ENCODE measurements at places on chromosomes 6 and 20.

DNA sequence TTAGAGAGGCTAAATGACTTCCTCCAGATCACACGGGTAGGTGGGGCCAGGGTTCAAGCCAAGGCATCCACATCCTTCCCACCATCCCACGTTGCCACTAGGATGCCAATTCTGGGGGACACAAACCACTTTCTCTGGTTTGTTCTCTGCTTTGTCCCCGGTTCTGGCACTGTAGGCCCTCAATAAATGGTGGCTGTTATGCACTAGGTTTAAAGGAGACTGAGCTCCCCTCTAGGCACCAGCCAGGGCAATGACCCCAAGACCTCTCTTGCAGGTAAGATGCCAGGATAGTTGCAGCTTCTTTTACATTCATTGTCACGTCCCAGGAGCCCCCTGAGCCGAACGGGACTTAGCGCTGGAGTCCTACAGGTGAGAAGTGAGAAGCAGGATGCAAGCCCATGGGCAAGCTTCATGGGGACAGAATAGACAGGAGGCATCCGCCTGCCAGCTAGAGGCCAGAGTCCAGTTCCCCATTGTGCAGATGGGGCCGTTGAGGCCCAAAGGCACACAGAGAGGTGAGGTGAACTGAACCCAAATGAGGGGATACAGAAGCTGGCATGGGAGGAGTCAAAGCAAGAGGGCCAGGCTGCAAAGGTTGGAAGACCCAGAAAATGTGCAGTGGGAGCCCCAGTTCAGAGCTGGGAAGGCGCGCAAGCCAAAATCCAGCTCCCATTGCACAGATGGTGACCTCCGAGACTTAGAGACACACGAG is 677 bp downstream of the PXMP4 start:
- DNase-seq: no peak

DNA sequence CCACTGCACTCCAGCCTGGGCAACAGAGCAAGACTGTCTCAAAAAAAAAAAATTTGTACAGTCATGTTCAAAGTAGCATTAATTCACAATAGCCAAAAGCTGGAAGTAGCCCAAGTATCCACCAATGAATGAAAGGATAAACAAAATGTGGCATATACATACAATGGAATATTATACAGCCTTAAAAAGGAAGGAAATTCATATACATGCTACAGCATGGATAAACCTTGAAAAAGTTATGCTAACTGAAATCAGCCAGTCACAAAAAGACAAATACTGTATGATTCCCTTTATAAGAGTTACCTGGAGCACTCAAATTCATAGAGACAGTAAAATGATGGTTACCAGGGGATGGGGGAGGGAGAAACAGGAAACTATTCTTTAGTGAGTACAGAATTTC is 15.7 kb downstream of the EEF1A1 start:
- DNase-seq: no peak

DNA sequence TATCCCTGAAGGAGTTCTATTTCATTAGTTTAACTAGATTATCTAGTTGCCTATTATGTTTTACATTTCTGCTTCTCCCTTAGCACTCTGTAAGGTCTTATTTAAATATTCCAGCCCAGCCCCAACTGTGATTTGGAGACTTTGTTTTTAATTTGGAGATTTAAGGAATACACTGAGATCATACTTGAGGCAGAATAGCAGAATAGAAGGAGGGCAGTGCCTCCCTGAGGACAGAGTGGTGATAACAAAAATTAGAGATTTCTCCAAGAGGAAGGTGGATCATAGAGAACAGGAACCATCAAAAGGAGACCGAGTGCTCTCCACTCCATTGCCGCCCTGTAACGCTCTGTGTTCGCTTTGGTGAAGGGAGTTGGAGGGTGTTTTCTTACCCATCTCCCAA is 14.8 kb upstream of the CD164 start:
- no peak for DNase-seq

DNA sequence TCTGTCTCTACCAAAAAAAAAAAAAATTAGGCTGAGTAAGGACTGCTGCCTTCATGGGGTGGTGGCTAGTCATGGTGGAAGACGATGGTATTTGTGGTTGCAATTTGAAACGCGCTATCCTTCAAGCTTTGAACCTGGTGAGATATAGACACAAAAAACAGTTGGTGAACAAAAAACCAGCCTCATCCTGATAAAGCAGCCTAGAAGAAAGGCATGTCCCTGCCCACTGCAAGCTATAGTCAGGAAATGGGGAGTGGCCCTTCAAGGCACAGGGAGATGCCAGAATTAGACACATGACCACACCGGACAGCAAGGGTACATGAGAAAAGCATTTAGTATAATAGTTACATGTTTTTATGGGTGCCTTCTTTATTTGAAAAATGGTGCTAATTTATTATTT is 193.6 kb downstream of the NFATC2 start:
- no peak for DNase-seq

- DNase-seq: no peak
Measured at GRCh38 chr6:170076466-170077165, 214.3 kb downstream of the DLL1 start.

- no peak for DNase-seq
Measured at GRCh38 chr6:3393836-3394202, 63.0 kb downstream of the SLC22A23 start.

DNA sequence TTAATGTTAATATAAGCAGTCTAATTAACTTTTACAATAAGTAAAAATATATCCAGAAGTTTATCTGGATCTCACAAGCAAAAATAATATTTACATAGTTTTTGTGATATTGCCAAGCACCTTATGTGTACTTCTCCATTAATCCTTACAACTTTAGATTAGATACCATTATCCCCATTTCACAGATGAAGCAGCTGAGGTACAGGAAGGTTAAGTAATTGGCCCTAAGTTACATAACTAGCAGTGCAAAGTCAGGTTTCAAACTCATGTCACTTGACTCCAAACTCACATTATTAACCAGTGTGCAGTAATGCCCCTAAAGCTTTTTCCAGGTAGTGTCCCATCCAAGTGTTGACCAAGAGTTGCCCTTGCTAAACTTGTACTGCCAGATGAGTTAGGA is 248.6 kb upstream of the STXBP5 start:
- no peak for DNase-seq

DNA sequence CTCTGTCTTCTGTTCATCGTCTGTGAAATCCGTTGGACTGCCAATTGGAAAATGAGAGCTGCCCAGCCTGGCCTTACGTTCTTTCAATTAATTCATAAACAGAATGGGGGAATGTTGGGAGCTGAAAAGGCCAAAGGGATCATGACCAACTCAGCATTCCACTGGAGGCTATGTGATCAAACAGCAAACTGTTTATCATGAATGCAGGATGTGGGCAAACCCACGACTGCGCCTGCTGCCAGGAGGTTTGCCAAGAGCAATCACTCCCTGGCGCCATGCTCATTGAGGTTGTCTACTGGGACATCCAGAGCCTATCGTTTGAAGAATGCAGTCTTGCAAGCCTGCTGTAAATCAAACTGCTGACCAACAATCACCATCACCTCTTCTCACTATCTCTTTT is 9.3 kb upstream of the FKBP1A start:
- no peak for DNase-seq

DNA sequence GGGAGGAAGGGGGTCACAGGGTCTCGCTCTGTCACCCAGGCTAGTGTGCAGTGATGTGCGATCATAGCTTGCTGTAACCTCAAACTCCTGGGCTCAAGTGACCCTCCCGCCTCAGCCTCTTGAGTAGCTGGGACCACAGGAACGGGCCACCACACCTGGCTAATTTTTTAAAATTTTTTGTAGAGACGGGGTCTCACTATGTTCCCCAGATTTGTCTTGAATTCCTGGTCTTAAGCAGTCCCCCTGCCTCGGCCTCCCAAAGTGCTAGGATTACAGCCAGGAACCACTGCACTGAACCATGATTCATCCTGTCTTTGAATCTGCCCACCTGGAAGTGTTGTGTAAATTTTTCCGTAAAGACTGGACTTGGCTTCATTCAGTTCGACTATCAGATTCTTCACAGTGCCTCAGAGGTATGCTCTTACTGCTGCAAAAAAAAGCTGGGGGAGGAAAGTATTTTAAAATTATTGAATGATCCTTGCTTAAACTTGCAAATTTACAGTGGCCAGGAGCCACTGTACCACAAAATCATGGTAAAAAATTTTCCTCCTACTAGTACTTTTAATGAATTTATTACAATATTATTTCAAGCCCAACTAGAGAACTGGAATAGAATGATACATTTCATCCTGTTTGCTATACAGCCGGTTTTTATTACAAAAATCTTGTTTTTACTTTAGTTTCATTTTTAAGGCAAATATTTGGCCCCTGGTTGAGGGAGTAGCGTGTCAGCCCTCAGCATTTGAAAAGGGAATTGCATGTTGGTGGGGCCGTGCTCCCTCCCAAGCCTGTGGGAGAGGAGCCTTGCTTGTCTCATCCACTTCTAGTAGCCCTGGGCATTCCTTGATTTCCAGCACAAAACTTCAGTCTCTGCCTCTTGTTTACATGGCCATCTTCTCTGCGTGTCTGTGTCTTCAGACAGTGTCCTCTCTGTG is 202.5 kb upstream of the SGK1 start:
- no peak for DNase-seq

DNA sequence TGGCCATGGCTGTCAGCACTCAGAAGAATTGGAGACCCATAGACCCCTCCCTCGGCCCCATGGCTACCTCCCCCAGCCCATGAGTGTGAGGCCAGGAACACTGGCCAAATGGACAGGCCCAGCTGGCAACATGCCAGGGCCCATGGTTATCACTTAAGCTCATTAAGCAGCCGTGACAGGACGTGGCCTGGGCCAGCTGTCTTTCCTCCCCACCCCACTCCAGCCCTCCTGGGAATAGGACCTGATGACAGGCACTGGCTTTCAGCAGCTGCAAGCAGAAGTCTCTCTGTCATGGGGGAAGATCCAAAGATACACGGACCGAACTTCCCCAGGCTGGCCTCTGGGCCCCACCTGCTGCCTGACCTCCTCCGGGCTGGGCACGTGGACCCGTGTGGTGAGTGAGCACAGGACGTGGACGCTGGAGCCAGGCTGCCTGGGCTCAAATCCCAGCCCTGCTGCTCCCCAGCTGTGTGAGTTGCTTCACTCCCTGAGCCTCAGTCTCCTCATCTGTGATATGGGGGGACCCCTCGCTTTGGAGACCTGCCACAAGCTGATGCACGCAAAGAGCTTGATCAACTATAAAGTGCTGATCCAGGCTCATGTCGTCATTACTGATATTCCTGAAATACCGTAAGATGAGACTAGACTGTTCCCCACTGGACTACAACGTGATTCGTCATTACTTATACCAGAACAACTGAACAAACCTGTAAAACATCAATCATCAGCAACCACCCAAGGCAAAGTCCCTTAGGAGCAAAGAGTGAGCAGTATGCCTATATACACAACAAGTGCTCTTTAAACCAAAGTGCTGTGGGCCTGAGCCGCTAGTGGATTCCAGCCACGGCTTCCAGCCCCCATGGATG is 22.0 kb upstream of the VSTM2L start:
- no peak for DNase-seq

- DNase-seq: no peak
Measured at GRCh38 chr20:62822788-62823651, 6.2 kb downstream of the COL9A3 start.

DNA sequence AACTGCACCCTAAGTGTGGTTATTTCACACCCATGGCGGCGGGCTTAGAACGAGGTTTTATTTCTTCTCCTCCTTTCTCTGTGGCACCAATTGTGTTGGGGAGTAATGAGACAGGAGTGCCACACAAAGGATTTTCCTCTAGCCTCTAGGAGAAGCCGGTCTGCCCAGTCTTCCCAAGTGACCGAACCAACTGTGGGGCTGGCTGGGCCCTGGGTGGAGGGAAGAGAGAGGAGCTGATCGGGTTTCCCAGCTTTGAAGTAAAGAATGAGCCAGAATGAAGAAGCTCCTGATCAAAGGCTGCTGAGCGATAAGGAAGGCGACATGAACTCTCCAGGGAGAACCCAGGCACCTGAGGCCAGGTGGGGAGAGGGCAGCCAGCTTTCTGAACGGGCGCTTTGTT is 616.0 kb upstream of the BTBD3 start:
- DNase-seq: no peak

- no peak for DNase-seq
Measured at GRCh38 chr20:60494476-60494875, 536.3 kb downstream of the CDH26 start.

GRCh38 chr6:55968926-55969325 is 93.5 kb upstream of the BMP5 start:
- no peak for DNase-seq

DNA sequence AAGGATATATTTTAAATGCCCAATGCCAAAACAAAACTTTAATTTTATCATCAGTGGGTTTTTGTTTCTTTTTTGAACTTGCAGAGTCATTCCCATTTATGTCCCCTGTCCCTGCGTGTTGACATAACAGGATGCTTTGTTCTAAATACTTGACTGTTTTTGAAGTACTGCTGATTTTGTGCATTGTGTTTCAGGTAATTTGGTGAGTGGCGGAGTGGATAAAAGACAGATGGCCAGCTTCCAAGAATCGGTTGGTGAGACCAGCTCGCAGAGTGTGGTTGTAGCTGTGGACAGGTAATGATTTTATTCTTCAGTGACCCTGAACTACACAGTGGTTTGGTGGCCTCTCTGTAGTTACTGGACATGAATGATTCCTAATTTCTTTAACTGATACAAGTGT is 50.5 kb upstream of the CSE1L start:
- no peak for DNase-seq

DNA sequence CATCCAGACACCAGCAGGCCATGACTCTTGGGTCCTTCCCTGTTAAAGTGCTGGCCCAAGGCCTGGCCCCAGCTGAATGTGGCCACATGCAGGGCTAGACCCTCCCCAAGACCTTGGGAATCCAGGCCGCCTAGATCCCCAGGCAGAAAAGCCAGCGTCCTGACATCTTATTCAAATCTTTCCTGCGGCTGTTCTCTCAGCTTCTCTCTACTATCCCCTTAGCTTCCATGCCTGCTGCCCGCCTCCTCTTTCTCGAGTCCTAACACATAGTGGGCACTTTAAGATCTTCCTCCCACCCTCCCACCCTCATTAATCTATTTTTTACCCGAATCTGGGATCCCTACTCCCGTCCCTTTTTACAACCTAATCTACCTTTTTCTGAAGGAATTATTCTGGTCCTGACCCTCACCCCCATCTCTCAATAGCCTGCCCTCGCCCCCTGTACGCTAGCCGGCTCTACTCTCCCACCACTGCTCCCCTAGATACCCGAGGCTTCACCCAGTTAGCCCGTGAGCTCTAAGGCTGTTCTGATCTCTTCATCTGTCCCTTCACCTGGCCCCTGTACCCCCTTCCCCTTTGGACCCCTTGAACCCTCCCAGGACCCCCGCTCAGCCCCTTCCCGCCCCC is at the start of gene CCHCR1:
Gene CCHCR1, minus strand, starts transcription at position 290 of the 627 bp plus-strand sequence. Its CDS starts 202 bp downstream, at position 88.
- no peak for DNase-seq

DNA sequence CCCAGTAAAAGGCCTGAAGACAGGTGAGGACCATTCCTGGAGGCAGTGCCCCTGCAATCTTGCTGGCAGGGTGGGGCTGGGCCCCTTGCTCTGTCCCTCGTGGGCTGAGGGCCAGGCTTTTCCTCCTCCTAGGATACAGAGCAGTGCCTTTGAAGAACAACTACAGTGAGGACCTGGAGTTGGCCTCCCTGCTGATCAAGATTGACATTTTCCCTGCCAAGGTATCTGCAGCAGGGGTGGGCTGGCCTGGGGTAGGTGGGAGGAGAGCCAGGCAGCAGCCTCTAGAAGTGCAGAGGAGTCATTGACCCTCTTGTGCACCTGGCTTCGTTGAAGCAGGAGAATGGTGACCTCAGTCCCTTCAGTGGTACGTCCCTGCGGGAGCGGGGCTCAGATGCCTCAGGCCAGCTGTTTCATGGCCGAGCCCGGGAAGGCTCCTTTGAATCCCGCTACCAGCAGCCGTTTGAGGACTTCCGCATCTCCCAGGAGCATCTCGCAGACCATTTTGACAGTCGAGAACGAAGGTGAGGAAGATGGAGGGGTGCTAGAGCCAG is 36.5 kb downstream of the PLCG1 start:
- no peak for DNase-seq

GRCh38 chr6:45686841-45687569 is 309.3 kb upstream of the SUPT3H start:
- no peak for DNase-seq
